ENCODE measurements at places on chromosomes 11 and 22.

GRCh38 chr11:45391168-45391850, 105.2 kb upstream of the SYT13 start:
- DNase-seq, result no peak

DNA sequence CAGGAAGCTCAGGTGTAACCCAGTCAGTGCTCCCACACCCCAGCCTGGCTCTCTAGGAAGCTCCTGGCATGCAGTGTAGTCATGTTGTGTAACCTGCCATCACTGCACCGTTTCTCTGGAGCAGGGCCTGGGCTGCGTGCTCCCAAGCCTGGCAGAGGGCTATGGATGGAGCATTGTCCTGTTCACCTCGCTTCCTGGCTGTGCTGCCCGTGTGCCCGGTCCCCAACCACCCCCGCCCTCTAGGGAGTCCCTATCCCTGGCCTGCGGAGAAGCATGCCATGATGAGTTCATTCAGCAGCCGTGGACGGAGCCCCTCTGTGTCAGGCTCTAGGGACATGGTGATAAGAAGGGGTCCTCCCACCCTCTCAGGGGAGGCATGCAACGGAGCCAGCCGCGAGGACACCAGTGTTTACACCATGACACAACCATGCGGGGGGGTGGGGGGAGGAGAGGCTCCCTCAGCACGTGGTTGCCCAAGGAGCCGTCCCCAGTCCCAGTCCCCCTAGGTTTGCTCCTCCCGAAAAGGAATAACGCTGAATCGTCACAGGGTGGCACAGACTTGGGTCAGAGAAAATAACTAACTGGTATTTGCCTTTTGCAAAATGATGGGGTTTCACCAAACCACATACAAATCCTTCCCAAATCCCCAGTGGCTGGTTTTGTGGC, 73.1 kb downstream of the FBLN1 start:
- peak; percentile 73 for DNase-seq

GRCh38 chr11:127385071-127385470, 384.5 kb upstream of the KIRREL3 start:
- DNase-seq, result no peak

GRCh38 chr11:114496915-114497314, 57.6 kb downstream of the REXO2 start:
- no peak for DNase-seq

- no peak for DNase-seq
Observed at GRCh38 chr11:112637876-112638275, 323.3 kb upstream of the NCAM1 start.
